Stomach (tissue), 19 donors: ENCODE measurements at places on chromosomes 7 and 10.

GRCh38 chr7:38731215-38731614, 100.0 kb upstream of the AMPH start:
- DNase-seq = no peak

DNA sequence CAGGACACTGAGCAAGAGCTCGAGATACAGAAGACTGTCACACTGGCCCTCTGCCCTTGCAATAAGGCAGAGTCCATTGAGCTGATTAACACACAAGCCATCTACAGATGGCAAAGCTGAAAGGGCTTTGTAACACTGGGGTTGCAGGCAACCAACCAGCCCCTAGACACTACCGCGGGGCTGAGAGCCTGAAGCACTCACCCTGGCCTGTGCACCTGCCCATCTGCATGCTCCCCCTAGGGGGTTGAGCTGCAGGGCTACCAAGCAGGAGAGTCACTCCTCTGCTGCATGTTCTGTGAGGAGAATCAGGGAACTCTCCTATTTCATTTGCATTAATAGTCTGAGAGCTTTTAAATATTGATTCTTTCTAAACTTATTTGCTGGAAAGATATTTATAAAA, 128.1 kb upstream of the VIPR2 start:
- no peak for DNase-seq

DNA sequence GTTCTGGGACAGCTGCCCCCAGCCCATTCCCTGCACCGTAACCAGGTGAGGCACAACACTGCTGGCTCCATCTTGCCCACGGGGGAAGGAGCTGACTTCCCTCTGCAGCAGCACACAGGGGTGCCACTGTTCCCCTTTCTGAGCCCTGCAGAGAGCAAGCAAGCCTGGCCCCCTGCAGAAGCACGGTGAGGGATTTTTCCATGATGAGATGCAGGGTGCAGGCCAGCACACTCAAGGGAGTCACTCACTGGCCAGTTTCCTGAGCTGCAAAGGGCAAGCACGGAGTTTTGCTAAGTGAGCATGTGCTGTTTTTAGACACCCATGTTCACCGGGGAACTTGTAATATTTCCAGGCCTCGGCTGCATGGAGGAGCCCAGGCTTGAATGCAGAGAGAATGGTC, 176.6 kb downstream of the PIP4K2A start:
- DNase-seq = no peak

- no peak for DNase-seq
Measured at GRCh38 chr7:142176901-142177300, 65.4 kb downstream of the MGAM2 start.

DNA sequence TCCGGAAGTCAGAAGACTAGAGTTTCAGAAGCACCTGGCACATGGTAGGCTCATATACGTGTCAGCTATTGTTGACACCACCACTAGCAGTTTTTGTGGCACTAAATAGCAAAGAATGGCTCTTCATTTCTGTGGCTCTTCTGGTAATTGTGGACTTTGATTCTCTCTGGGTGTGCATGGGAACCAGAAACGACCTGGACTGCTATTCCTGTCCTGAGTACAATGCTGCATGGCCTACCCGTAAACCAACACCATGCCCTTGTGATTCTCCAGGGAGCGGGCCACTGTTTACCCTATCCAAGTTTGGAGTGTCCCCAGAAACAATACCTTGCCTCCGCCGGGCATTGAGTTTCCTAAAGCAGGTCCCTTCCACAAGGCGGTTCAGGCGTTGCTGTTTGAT, 162.9 kb upstream of the AOAH start:
- no peak for DNase-seq

- no peak for DNase-seq
Measured at GRCh38 chr10:110488332-110488681, 9.4 kb upstream of the DUSP5 start.

DNA sequence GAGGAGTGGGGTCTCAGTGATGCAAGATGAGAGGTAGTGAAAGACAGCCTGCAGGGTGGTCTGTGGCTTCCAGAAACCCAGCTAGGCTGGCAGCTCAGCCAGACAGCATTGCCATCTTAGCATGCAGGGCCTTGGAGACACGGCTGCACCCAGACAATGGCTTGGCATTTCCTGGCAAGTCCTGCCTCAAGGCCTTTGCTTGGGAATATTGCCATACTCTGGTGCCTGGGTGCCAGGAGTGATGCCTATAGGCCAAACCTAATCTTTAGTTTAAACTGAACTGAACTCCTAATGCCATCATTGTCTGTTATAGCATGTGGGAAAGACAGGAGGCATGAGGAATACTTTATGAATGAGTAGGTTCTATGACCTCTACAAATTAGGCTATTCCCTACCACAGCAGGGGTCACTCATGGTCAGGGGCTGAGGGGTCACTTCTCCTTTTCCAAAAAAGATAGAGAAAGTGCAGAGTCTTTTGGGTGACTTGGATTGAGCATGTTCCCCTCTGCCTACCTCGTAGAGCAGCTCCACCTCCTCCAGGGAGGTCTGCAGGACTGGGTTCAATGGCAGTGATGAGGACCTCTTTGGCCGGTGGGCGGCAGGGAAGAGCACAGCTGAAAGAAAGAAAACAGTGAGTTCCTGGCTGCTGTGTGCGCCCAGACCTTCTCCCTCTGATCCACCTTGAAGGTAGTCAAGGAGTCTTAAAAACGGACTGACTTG, 8.8 kb upstream of the SLC13A4 start:
- DNase-seq = no peak

- DNase-seq = peak; percentile 34
Measured at GRCh38 chr10:121448766-121449421, 149.3 kb downstream of the FGFR2 start.

DNA sequence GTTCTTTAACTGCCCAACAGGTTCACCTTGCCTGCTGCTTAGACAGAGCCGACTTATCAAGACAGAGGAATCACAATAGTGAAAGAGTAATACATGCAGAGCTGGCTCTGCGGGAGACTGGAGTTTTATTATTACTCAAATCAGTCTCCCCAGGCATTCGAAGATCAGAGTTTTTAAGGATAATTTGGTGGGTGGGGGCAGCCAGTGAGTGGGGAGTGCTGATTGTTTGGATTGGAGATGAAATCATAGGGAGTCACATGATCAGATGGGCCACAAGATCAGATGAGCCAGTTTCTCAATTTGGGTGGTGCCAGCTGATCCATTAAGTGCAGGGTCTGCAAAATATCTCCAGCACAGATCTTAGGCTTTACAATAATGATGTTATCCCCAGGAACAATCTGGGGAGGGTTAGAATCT, 131.3 kb downstream of the AKR1D1 start:
- no peak for DNase-seq

- no peak for DNase-seq
Measured at GRCh38 chr10:107553470-107553869, 389.0 kb upstream of the SORCS1 start.

DNA sequence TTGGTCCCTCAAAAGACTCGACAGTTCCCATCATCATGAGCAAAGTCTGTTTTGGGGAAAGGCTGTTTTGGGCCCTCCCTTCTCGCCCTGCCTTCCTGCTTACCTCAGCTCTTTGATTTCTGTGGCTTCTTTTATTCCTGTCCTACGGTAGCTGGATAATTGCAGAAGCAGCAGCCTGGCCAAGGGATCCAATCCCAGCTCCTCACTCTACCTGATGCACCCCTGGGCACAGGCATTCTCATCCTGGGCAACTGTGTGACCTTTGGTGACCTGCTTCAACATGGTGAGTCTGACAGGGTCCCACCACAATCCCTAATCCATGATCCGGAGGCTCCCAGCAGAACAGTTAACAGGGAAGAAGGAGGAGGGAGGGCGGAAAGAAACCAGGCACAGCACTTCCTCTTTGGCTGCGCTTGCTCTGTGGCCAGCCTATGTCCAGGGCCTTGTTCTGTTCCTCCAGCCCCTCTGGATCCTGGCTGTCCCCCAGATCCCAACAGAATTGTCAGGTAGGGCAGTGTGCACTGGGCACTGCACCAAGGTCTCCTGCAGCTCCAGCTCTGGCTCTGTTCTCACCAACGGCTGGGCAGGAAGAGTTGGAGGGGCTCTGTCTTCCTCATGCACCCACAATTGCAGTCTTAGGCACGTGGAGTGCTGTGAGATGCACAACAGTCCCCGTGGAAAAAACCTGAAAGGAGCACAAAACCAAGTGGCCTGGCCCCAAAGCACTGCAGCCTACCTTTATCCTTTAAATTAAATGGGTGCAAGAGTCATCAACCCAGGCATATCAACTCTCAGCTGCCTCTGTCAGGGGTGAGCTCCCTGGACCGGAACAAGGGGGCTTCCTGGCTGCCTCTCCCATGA, 144.4 kb downstream of the PTPN20 start:
- DNase-seq = peak; percentile 5

- no peak for DNase-seq
Measured at GRCh38 chr7:154842591-154842990, 160.3 kb downstream of the PAXIP1 start.

DNA sequence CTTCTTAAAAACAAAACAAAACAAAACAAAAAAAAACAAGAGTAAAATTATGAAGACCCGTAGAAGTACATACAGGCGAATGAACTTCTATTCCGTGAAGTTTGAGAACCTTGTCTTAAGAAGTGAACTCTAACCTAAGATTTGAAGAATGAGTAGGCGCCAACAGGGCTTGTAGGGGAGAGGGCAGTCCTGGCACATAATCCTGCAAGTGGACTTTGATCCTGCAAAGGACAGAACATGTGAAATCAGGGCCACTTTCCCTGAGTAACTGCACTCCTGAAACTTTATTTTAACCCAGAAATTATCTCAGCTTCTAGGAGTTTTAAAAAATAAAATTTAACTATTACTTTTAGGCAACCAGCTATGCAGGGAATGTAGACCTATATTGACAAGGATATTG, 62.0 kb downstream of the GNAT3 start:
- peak; percentile 43 for DNase-seq

DNA sequence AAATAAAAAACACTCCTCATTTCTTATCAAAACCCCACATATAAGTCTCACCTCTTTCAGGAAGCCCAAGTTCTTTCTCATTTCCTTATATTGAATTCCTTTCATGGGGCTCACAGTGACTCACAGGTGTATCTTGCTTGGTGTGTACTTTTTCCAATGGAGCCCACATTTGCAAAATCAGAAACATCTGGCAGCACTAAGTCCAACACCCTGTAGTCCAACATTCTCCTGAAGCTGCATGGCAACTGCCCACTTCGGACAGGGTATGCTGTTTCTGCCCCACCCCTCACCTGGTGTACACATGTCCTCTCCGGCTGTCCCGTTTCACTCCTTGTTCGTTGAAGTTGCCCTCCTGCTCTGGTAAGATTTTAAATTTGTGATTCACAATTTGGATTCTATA, 544.1 kb downstream of the SORCS3 start:
- no peak for DNase-seq

DNA sequence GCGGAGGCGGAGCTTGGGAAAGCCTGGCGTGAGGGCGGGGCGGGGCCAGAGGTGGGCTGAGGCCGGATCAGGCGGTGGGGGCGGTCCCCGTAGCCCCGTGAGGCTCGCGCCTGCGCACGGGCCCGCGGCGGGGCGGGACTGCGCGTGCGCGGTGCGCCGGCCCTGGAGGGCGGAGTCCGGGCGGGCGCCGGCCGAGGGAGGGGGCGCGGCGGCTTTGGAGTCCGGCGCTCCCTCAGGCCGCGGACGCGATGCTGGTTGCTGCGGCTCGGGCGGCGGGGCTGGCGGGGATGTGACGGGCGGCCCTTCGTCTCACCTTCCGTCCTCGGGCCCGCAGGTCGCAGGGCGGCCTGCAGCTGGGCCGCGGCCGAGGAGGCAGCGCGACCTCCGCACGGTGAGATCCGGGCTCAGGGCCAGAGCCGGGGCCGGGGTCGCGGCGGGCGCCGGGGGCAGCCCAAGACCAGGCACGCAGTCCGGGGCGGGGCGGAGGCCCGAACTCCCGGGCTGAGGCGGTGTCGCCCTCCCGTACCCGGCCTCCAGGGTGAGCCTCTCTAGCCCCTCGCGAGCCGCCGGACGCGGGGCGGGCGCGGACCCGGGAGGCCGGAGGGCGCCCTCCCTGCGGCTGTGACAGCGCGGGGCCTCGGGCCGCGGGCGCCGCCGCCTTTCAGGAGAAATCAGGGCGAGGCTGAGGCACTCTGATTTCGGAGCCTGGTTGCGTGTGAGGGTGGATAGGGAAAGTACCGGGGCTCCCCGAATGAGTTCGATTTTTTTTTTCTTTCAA, at the start of gene CCSER2:
Gene CCSER2, plus strand, starts transcription at position 172 of the 778 bp plus-strand sequence. CDS start 42,464 bp downstream, outside the sequence.
- peak; percentile 99 for DNase-seq

DNA sequence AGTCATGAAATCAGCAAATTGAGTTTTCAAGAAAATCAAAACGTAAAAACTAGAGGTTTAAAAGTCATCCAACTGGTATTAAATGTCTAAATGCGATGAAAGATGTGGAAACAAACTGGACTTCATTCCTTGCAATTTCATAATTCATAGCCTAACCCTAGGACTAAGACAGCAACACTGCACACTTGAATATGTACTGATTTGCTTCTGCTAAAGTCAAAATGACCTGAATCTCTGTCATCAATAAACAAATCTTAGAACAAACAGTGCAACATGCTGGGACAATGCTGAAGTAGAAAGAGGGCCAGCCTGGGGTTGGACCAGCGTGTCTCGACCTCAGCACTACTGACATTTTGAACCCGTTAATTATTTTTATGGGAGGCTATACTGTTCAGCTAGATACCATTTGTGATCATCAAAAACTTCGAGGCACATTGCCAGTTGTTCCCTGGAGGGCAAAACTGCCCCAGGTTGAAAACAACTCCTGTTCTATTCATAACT, 47.1 kb downstream of the MYOF start:
- no peak for DNase-seq

DNA sequence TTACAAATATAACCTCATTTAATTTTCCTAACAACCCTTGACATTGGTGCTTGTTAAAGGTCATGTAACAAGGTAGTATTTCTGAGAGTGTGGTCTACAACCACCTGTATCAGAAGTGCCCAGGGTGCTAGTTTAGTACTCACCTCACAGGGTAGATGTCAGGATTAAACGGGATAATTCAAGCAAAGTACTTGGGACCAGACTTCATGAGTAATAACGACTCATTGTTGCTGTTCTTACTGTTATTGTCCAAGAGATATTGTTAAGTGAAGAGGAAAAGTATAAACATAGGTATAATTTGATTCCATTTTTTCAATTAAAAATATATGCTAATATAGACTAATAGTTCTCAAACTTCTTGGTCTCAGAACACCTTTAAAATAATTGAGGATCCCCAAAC, 179.3 kb downstream of the WNT2 start:
- DNase-seq = no peak

- DNase-seq = no peak
Measured at GRCh38 chr10:82934429-82934828, 1059.4 kb downstream of the NRG3 start.

DNA sequence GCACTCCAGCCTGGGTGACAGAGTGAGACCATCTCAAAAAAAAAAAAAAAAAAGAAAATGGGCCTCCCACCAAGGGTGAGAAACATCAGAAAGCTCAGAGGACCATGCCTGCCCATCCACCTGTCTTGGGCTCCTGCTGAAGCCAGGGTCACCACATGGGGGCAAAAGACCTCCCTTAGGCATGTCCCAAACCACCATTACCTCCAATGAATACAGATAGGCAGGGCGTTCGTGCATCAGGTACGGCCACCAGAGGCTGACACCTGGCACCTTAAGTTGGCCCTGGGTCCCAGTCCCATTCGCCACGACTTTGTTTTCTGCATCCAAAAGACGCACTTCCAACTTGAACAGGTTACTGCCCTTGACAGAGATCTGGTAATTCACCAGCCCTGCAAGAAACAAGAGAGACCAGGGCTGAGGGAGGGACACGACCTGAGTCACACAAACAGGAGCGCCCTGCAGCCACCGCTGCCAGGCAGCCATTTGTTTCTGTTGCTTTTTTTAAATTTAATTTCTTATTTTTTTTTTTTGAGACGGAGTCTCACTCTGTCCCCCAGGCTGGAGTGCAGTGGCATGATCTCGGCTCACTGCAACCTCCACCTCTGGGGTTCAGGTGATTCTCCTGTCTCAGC, 6.1 kb downstream of the GUSB start:
- no peak for DNase-seq
